ENCODE measurements at places on chromosomes 4 and X.

DNA sequence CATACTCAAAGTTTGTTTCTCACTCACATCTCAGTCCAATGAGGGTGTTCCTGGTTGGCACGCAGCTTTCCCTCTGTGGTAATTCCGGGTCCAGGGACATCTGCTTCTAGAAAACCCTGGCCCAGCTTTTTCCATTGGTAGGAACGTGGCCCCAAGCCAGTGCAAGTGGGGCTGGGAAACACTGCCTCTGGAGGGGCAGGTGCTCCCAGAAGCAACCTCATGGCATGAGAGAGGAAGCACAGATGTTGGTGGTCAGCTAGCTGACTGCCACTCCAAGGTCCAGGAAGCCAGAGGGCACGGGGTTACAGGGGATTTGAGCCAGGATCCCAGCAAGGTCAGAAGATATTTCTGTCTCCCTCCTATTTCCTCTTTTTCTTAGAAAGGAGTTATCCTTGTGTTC is 47.5 kb downstream of the DCTD start:
- no peak for DNase-seq

DNA sequence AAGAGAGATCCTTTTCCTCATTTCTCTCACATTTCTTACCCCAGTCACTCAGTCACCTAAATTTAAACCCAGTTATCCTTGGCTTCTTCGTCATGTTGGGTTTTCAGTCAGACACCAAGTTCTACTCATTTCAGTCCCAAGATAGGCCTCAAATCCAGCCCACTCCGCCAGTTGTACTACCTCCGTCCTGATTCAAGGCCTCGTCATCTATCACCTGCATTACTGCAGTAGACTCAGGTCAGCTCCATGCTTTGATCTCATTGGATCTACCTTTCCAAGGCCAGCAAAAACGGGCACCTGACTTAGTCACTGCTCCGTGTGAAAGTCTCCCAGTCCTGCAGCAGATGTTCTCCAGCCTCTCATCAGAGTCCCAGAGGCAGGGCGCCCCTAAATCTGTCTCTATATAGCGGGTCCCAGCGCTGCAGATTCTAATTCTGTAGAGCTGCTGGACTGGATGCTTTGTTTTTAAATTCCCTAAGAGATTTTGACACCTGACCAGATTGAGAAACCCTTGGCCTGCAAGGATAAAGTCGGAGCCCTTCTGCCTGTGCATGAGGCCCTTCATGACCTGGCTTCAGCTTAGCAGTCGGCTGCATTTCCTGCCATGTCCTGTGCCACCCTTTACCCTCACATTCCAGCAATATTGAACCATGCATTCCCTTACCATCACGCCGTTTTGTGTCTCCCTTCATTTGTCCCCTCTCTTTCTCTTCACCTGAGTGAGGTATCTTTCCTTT is 53.7 kb downstream of the ZFX start:
- no peak for DNase-seq

- DNase-seq, result no peak
Observed at GRCh38 chr4:89657931-89658700, 178.8 kb downstream of the SNCA start.

GRCh38 chr4:124873361-124874171 is 161.0 kb upstream of the ANKRD50 start:
- DNase-seq, result no peak

- DNase-seq, result no peak
Observed at GRCh38 chr4:5839751-5840674, 52.9 kb downstream of the CRMP1 start.

DNA sequence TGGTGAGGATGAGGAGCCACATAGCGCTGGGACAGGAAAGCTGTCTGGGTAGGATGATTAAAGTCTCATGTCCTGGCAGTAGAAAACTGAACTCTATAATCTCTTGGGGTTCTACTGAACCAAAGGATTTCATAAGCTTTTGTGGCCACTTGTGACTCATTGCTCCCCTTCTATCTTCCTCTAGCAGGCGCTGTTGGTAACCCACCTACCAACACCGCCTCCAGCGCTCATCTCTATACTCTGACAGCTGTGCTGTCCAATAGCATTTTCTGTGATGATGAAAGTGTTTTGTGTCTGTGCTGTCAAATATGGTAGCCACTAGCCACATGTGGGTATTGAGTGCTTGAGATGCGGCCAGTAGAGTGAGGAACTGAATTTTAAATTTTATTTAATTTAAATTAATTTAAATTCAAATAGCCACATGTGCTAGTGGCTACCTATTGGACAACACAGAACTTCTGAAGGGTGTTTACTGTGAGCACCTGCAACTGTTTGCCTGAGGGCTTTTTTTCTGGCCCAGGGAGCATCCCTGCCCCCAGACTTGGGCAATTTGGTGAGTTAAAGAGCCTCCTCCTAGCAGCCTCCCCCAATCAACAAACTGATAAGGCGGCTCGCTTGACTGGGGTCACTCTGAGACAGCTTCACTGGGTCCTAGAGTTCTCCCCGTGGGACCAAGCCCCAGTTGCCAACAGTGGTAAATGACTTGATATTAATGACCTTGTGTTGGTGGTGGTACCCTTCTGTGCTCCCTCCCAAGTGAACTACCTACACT is 169.2 kb upstream of the ATP6AP2 start:
- DNase-seq, result no peak

- DNase-seq, result no peak
Observed at GRCh38 chrX:19897091-19897490, 9.7 kb upstream of the SH3KBP1 start.

- no peak for DNase-seq
Observed at GRCh38 chr4:165972747-165973146, 99.7 kb downstream of the TLL1 start.

GRCh38 chrX:144819406-144819805 is 427.9 kb upstream of the SPANXN1 start:
- DNase-seq, result no peak

DNA sequence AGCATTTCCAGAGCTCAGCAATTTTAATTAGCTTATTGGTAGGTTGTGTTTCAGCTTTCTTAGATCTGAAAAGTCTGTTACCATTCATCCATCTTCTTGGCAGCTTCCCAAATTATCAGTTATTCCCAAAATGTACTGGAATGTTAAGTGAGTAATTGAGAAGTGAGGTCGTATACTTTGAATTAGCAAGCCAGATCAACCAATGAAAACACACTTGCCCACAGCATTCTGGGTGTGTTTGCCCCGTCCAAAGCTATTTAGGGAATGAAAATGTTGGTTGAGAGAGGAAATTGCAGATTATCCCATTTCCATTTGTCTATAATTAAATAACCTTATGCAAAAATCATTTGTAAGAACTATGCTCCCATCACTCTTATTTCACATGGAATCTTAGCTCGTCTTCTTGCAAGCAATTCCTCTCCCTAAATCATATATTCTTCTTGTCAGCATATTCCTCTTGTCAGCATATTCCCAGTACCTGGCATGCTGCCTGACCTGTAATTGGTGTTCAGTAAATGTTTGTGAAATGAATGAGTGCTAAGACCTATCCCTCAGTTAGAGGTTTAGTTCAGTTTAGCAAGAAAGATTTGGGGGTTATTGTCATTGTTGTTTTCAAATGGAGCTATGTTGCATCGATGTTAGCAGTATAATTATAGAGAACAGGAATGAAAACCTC is 23.3 kb upstream of the ANTXR2 start:
- no peak for DNase-seq

DNA sequence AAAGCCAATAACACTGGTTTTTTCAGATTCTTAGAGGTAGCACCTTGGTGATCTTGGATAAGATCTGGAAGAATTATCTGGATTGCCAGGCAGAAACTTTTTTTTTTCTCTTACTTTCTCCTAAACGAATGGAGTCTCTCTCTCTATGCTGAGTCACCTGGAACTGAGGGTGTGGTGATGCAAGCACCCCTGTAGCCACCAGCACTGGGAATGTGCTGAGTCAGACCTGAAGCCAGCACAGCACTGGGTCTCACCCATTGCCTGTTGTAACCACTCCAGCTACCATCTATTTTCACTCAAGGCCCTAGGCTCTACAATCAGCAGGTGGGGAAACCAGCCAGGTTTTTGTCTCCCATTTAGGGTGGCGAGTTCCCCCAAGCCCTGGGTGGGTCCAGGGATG is 923.8 kb downstream of the RAPGEF2 start:
- DNase-seq, result no peak

Data from cortex of kidney (tissue), 1 donor.